ENCODE measurements at places on chromosomes 1 and 21.

GRCh38 chr1:50251702-50252101, 143.0 kb downstream of the ELAVL4 start:
- no peak for DNase-seq

GRCh38 chr1:26690576-26691031, 5.2 kb upstream of the ARID1A start:
- peak; percentile 32 for DNase-seq

- no peak for DNase-seq
Observed at GRCh38 chr1:22383526-22384294, 67.9 kb upstream of the ZBTB40 start.

- DNase-seq = no peak
Observed at GRCh38 chr1:25561421-25562100, 18.2 kb downstream of the LDLRAP1 start.

DNA sequence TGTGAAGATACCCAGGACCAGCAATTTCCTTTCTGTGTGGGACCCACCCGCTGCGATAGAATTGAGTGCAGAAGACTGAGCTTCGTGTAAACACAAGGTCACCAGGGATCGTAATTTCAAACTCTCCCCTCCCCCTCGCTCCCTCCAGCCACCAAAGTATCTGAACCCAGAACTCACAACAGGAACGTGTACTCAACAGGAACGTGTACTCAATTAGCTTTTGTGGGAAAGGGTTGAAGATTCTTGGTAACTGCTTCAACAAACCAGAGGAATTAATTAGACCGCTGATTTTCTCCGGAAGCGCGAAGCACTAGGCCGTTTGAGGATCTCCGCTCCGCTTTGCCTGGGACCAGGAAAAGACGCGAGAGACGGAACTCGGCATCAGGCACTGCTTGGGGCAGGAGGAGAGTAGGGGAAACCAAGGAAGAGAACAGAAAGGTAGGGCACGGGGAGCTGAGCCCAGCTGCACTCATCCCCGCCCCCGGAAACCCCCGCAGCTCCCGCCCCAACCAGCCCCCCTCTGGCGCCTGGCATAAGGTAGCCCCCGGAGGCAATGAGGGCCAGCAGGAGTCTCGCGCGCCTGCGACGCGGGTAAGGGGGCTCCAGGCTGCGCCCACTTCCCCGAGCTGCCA, 453 bp downstream of the DRAM2 start:
- DNase-seq = peak; percentile 51

- DNase-seq = no peak
Observed at GRCh38 chr1:12405325-12406210, 175.7 kb downstream of the VPS13D start.

- DNase-seq = no peak
Observed at GRCh38 chr21:45910548-45911221, 70.9 kb upstream of the COL6A1 start.

DNA sequence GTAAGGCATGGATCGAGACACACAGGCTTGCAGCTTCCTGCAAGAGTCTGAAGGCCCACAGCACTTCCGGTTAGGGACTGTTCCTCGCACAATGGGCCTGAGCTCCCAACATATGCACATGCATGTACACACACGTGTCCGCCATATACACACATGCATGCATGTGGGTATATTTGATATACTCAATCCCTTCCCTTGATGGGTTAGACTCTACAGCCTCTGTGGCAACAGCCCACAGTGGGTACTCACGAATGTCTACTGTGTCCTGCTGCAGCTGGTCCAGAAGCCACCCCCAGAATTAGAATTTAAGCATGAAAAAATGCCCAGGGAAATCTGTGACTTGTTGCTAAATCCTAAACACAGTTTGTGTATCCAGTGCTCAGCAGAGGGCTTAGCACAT, 9.9 kb downstream of the F3 start:
- DNase-seq = no peak

- DNase-seq = no peak
Observed at GRCh38 chr1:237852342-237852741, 38.4 kb downstream of the ZP4 start.

GRCh38 chr1:93699503-93700168, 18.0 kb upstream of the BCAR3 start:
- no peak for DNase-seq

DNA sequence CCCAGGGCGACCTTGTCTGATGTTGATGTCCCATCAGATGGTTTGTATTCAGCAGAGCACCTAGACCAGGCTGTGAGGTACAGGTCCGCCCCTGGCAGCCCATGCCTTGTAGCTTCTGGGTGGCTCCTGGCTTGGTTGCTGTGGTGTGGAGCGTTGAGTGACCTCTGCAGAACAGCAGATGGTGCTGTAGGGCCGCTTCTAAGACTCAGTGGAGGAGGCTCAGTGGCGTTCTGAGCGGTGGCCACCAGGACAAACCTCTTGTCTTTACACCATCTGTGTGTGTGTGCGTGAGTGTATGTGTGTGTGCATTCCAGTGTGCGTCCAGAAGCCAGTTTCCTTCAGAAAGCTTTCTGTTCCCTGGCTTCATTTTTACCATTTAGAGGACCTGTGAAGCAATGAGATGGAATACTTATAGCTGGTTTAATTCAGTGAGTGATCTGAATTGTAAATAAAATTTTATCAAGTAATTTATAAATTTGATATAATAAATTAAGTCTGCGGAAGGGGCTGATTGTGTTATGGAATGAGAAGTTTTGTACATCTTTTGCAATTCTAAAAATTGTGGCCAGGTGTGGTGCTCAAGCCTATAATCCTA, 66.1 kb downstream of the ADARB1 start:
- peak; percentile 93 for DNase-seq

DNA sequence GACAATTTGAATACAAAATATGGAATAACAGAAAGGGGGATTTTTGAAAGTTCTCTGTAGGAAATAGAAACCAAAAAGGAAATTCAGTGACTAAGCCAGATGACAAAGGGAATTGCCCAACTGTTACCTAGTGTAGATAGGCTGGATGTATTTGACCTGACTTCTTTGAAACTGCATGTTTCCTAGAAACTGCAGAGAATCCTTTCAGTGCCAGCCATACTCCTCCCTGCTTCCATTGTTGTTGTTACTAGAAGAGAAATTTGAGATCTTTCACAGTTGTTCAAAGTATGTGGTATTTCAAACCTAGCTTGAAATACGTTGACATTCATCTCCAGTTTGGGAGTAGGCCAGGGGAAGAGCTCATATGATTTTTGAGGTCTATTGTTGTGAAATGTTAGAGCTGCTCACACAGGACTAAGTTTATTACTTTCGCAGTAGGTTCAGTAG, 1.8 kb upstream of the GBP5 start:
- no peak for DNase-seq

Measured in SW480 (cell line).